ENCODE measurements at places on chromosomes 2 and 18.

- no peak for DNase-seq
Measured at GRCh38 chr2:138237667-138238384, 263.7 kb upstream of the SPOPL start.

GRCh38 chr2:69043736-69044400 is 30.9 kb downstream of the ANTXR1 start:
- DNase-seq, result no peak

DNA sequence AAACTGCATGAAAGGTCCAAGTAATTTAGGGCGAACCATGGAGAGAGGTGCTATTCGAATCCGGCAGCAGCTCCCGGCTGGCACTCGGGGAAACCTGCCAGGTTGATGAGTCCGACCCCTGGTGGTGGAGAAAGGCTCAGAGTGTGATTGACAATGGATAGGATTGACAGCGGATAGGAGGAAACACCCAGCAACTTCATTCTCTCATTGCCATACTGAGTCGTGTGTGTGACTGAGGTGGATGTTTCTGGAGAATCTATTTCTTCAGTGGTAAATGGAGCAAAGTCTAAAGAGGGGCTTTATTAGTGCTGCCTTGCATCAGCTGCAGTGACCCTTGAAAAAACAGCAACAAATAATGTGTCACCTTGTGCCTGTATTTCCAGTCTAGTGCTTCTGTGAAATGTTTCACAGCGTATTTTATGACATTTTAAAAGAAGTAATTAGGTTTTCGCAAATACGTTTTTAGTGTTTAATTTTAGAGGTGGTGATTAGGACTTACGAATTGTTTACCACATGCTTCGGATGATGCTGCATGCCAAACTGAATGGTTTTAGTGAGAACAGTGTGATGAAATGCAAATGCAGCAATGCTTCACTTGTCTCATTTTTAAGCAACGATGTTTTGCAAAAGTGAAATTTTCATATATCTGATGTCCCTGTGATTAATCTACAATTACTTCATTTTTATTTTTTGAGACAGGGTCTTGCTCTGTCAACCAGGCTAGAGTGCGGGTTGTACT is 102.0 kb downstream of the DCDC2C start:
- no peak for DNase-seq

- peak; percentile 86 for DNase-seq
Measured at GRCh38 chr2:212227755-212228154, 310.8 kb downstream of the ERBB4 start.

GRCh38 chr2:146990311-146991054 is 854.3 kb upstream of the ACVR2A start:
- DNase-seq, result peak; percentile 61

DNA sequence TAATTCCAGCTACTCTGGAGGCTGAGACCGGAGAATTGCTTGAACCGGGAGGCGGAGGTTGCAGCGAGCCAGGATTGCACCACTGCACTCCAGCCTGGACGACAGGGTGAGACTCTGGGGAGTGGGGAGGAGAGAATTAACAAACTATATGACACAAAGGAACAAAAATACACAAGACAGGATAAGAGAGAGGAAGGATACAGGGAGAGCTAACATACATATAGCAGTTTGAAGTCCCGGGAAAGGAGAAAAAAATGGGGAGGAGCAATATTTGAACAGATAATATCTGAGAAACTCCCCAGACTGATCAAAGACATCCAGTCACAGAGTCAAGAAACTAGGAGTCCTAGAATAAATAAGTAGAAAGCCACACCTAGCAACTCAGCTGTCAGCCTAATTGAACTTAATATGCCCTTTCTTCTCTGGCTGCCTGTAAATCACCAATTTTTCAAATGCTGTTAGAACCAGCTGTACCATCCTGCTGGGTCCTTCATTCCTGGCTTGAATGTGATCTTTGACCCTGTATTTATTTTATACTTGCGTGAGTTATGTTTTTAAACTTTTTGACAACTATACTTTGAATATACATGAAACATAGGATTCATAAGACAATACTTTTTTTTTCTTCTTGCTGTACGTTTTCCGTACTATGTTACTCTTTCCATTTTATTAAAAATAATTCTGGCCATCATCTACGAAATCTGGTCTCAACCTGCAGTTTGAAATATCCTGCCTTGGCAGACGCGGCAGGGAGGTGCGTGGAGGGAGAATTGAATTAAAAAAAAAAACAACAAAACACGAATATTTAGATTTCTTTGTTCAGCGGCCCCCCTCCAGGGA is 876 bp upstream of the CYP27A1 start:
- no peak for DNase-seq

GRCh38 chr2:46979571-46979979 is 64.0 kb upstream of the MCFD2 start:
- DNase-seq, result no peak

DNA sequence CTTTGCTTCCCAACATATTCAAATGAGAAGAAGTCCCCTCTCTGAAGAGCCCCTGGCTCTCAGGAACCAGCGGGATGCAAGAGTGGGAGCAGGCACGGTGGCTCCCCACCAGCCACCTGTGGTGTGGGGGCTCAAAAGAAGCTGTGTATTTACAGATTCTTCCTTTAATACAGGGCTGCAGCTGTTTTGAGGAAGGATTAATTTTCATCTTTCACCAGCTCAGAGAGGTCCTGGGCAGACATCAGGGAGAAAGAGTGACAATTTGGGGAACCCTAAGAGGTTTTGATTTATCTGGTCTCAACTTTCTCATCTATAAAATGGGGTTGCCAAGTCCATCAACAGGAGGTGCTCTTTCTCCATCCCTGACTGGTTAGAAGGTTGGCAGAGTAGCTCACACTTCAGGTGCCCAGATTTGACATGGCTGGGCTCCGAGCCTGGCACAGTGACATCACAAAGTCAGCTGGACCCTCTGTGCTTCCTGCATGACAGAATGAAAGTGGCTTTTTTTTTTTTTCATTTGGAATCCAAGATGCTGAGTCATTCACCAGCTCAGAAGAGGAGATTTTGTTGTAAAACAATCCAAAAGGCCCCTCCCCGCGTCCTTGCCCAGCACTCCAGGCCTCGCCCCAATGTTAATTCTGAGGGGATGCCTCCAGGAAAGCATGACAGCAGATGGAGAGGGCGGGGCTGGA is 15.5 kb upstream of the SIX2 start:
- peak; percentile 63 for DNase-seq

- DNase-seq, result no peak
Measured at GRCh38 chr18:8912348-8913326, 189.9 kb upstream of the NDUFV2 start.

DNA sequence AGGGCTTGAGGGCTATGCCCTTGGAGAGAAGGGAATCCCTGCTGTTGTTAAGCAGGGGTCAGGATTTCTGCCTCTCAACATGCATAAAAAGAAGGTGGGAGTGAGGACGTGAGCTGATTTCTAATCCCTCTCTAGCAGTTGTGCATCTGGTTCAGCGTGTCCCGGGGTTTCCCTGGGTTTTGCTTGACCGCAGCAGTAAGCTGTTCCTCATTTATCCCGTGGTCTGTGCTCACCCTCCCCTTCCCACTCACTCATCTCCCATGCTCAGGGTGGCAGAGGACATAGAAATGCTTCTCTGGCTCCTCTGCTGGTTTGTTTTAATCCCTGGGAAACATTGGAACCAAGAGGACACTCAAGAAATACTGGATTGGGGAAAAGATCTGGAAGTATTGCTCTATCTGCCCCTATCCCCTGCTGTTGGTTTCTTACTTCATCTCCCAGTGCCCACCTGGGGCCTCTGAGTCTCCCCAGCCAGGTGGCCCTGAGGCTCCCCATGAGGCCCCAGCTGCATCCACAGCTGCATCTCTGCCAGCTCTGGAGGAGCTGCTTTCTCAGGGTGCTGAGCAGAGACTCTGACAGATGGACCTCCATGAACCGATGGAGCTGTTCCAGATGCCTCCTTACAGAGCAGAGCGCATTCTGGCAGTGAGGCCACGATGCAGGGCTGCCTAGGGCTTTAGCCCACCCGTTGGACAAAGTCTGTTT is 36.1 kb downstream of the TET3 start:
- DNase-seq, result no peak

- peak; percentile 41 for DNase-seq
Measured at GRCh38 chr2:30226144-30227032, 4.9 kb upstream of the LBH start.

- DNase-seq, result peak; percentile 61
Measured at GRCh38 chr2:58638256-58638805, 397.2 kb upstream of the FANCL start.

DNA sequence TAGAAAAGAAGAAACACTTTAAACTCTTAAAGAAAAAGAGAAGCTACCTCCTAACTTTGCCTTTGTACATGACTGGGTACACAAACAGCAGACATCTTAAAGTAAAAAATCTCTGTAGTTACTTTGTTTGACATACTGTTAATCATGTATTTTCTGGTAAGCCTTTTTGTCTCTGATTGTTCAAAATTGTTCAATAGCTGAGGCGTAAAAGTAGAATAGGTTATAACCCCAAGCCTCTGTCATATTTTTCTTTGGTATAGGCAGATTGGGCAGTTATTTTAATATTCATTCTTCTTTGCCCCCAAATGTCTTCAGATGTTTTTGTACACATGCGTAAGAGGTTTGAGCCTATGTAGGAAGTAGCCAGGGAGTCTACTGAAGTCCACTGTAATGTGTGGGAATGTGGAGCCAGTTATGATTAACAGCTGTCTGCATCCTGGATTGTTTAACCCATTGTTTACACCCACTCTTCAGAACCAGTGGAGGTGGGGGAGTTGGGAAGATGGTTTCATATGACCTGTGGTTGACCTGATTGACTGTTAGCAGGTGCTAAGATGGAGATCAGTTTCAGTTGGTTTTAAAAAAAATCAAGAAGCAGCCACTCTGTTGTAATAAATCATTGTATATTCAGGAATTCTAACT is 150.5 kb downstream of the TANC1 start:
- DNase-seq, result no peak

DNA sequence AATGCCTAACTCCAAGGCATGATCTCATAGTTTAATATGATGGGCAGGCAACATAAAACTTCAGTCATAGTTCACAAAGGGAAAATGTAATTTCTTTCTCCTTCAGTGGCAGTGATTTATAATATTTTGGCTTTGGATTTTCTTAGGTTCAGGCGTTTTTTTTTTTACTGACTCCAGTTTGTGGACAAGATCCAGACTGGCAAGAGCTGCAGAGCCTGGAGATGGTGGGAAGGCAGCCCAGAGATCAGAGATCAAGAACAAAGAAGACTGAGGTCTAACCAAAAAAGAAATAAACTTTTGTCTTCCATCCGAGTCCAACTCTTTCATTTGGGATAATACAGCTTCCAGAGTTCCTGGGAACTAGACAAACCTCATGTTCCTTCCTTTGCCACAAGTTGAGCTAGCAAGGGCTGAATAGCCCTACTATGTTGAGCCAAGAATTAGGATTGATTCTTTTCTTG is 215.3 kb upstream of the SETBP1 start:
- DNase-seq, result peak; percentile 2

- DNase-seq, result peak; percentile 92
Measured at GRCh38 chr2:99858951-99859596, 283.3 kb downstream of the AFF3 start.

- peak; percentile 98 for DNase-seq
Measured at GRCh38 chr18:25737710-25738311, 352.6 kb downstream of the SS18 start.

DNA sequence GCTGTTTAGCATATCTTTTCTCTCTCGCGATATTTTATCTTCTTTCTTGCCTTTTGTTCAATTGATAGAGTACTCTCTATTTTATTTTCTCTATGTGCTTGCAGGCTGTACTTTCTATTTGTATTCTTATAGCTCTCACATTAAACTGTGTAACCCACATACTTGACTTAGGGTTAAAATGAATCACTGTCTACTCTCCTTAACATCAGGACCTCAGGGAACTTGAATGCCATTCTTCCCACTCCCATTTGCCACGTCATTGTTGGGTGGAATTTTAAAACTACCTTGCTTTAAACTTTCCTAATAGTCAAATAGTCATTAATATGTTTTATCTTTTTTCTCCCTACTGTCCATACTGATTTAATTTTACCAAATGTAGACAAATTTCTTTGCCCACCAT is 269.7 kb downstream of the ALPK2 start:
- no peak for DNase-seq

- peak; percentile 67 for DNase-seq
Measured at GRCh38 chr2:45892425-45892745, 240.9 kb downstream of the PRKCE start.
